ENCODE measurements at places on chromosomes 6 and 20.

GRCh38 chr6:72182337-72183246 lies 296.2 kb downstream of the RIMS1 start:
- peak; percentile 26 for DNase-seq

GRCh38 chr6:15452182-15452941 lies 206.5 kb downstream of the JARID2 start:
- DNase-seq: no peak

GRCh38 chr6:56642366-56643261 lies at the start of gene DST:
DST (minus strand) TSS chr6:56642889.
- DNase-seq: no peak

GRCh38 chr6:132414761-132415160 lies 13.5 kb upstream of the MOXD1 start:
- DNase-seq: no peak

GRCh38 chr6:119757467-119757866 lies 407.9 kb upstream of the MAN1A1 start:
- no peak for DNase-seq

GRCh38 chr6:22473991-22474682 lies 95.2 kb upstream of the HDGFL1 start:
- DNase-seq: no peak

- DNase-seq: no peak
Measured at GRCh38 chr6:42704251-42704936, 18.0 kb downstream of the PRPH2 start.

- no peak for DNase-seq
Measured at GRCh38 chr6:15147827-15148226, 98.0 kb upstream of the JARID2 start.

DNA sequence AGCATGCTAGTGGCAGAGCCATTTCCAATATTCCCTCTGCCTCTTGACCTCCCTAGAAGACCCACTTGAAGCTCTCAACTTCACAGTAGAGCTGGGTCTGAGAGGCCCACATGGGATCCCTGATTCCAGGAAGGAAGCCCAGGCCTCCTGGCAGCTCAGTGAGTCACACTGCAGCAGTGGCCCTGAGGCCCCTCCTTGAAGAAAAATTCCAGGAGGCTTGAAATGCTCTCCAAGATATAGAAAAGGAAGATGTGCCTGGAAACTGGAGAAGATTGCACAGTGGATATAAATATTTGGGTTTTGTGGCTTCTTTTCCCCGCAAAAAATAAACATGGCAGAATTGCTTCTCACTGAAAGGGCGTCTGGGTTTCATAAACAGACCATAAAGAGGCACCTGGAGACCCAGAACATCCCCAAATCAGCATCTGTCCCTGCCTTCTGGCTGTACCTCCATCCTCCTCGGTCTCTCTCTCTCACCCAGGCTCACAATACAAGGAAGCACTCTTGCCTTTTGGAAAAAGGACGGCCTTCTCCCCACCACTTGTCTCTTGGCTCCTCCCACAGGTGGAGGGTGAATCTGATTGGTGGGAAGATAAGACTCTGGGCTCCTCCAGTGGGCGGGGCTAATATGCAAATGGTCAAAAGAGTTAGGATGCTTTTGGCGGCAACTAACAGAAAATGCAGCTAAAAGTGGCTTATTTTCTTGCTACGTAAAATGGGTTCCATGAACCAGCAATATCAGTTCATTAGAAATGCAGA lies 200.0 kb upstream of the SULF2 start:
- no peak for DNase-seq

- no peak for DNase-seq
Measured at GRCh38 chr20:63977739-63978276, 1.6 kb downstream of the SAMD10 start.

DNA sequence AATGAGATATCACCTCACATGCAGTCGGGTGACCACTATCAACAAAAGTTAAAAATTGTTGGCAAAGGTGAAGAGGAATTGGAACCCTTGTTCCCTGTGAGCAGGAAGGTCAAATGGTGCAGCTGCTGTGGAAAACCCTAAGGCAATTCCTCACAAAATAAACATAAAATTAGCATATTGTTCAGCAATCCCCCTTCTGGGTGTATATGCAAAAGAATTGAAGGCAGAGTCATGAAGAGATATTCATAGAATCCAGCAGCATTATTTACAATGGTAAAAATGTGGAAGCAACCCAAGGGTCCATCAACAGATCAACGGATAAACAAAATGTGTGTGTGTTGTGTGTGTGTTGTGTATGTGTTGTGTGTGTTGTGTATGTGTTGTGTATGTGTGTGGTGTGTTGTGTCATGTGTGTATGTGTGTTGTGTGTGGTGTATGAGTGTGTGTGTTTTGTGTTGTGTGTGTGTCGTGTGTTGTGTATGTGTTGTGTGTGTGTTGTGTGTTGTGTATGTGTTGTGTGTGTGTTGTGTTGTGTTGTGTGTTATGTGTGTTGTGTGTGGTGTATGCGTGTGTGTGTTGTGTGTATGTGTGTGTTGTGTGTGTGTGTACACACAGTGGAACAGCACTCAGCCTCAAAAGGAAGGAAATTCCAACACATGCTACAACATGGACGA lies 245.1 kb downstream of the ERMARD start:
- no peak for DNase-seq

Data from caudate nucleus (tissue), 63 donors.